Right renal pelvis (tissue), 4 donors: ENCODE measurements at places on chromosomes 16 and 17. TPM values are rescaled to one million over a fixed set of nuclear protein-coding genes. Genes with fewer than 3 reads are reported as not detected.
A peak's percentile ranks its signal among the peaks of the same experiment; 100 is the strongest.

The CDH13 gene
- 15.6 TPM for polyA plus RNA-seq

The ZNF778 gene
- 4.9 TPM for polyA plus RNA-seq

The KRT9 gene
- not detected for polyA plus RNA-seq

The ZNF597 gene
- 3.3 TPM for polyA plus RNA-seq

The ZG16B gene
- 0.25 TPM for polyA plus RNA-seq

The UBE2G1 gene
- polyA plus RNA-seq, result 66.5 TPM

DNA sequence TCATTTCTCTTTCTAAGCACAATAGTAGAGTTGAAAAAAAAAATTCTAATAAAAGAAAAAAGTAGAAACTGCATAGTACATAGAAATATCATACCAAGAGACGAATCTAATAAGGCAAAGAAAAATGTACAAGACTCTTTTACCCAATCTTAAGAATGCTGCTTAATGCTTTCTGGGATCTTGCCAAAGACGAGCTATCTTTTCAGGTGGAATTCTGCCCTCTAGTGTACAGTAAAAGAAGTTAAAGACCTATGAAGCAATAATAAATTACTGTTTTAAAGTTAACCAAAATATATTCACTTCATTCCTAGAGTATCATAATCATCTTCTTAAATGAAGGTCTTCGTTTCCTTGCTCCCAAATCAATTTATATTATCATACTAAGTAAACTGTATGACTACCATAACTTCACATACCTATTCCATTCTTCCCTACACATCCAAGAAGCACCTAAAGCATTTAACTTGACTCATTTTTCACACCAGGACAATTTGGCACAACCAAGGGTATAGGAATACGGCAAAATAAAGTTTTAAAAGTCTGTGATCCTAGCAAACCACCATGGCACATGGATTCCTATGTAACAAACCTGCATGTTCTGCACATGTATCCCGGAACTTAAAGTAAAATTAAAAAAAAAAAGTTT is 47.7 kb downstream of the CFDP1 start:
- DNase-seq, result peak; percentile 66

DNA sequence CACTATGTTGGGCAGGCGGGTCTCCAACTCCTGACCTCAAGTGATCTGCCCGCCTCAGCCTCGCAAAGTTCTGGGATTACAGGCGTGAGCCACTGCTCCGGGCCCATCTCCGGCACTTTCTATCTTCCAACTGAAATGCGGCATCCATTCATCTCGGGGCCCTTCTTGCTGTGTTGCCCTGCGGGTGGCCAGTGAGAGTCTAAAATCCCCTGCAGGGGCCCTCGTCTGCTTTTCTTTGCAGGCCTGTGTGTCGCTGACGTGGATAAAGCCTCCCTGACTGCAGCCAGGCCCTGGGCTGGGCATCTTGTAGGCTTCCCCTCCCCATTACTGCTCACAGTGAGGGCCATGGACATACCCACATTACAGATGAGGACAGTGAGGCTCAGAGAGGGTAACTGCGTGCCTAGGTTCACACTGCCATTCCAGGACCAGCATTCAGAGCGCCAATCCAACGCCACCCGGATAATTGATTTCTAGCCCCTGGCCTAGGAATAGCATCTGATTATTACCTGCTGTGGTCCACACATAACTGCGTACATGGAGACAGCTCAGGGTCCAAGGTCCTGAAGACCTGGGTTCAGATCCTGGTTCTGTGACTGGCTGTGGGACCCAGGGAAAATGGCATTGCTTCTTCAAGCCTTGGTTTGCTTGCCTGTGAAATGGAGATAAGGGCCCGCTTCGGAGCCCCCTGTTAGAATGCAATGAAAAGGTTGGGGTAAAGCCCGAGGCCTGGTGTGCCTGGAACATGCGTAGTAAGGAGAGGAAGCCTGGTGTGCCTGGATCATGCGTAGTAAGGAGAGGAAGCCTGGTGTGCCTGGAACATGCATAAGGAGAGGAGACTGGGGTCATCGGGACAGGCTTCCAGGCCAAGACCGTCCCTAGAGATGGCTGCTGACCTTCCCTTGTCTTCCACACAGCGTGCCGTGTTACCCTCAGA is 25.0 kb downstream of the CRISPLD2 start:
- DNase-seq, result no peak

- no peak for DNase-seq
Observed at GRCh38 chr16:88356124-88356726, 26.5 kb upstream of the ZNF469 start.

GRCh38 chr17:39118674-39119419 is 32.6 kb downstream of the PLXDC1 start:
- DNase-seq, result no peak

- peak; percentile 37 for DNase-seq
Observed at GRCh38 chr17:68101987-68102314, 66.4 kb downstream of the KPNA2 start.

GRCh38 chr17:55624772-55625433 is 97.8 kb downstream of the TMEM100 start:
- no peak for DNase-seq

- peak; percentile 37 for DNase-seq
Observed at GRCh38 chr16:85566561-85567100, 46.5 kb upstream of the GSE1 start.

GRCh38 chr16:15509593-15510535 is 75.5 kb downstream of the BMERB1 start:
- DNase-seq, result no peak

DNA sequence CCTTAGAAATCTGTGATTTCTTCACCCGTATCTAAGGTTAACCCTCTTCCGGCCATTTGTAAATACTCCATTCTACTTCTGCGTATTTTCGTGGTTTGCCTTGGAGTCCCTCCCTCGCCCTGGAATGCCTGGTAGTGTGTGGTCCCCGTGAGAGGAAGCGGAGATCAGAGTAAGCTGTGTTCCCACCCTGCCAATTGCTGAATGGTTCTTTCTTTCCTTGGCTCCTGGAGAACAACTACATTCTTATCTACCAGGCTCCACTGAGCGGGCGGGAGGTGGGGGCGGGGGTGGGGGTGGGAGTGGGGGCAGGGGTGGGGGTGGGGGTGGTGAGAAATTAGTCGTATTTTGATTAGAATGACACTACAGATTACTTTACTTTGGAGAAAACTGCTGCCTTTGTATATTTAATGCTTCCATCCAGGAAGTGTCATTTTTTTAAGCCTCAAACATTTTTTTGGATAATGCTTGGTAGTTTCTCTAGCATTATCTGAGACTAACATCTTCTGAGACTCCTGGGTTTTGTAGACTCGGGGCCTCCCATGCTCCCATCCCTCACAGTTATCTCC is 20.9 kb upstream of the FASN start:
- DNase-seq, result no peak

GRCh38 chr17:50471009-50471905 is 2.6 kb upstream of the CHAD start:
- DNase-seq, result no peak

GRCh38 chr16:27311448-27311830 is 2.3 kb upstream of the IL4R start:
- no peak for DNase-seq

GRCh38 chr17:76547183-76547641 is 7.4 kb downstream of the PRCD start:
- DNase-seq, result no peak

DNA sequence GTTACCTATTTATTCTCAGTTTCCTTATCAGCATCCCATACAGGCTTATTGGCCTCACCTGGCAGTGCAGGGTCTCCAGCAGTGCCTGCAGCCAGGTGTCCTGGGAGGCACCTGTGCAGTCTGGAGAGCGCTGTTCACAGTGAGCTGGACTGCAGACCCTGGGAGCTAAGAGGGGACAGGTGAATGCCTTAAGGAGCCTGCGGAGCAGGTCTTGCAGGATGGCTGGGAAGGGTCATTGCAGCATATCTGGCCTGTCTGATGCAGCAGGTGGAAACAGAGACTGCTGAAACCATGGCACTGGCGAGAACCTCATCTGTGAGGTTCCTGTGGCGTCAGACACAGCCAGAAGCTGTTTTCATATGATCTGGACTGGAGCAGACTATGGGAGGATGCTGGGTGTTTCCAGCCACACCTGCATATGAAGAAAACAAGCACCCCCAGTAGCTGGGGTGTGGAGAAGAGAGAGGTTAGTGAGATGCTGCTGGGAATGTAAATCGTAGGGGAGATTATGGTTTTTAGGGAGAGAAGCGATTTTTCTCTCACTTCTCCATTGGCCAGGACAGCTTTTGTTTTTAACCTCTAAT is 77.0 kb downstream of the NTN1 start:
- no peak for DNase-seq

DNA sequence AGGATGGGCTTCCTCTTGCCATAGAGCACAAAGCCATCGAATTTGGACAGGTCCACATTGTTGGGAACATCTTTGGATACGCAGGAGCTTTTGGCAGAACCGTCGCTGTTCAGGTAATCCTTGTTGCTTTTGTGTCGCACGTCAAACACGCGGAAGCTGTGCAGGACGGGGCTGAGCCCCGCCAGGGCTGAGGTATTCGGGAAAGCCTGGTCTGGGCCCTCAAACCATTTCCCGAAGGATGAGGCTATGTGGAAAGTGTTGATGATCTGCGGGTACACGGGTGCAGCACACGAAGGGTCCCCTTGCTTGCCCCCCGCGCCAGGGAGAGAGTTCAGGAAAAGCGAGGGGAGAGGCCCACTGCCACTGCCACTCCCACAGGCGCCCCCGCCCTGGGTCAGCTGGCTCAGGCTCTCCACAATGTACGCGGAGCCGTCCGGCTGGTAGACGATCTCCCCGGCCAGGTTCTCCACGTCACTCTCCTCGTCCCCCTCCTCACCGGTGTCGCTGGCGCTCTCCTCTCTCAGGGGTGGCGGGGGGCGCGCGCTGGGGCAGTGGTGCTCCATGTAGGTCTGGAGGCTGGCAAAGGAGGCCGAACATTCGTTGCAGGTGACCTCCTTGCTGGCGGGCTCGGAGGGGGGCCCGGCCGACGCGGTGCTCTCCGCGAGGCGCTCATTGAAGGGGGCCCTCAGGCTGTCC is 88.5 kb downstream of the ZFHX3 start:
- DNase-seq, result no peak
